ENCODE measurements at places on chromosomes 2 and 18.

DNA sequence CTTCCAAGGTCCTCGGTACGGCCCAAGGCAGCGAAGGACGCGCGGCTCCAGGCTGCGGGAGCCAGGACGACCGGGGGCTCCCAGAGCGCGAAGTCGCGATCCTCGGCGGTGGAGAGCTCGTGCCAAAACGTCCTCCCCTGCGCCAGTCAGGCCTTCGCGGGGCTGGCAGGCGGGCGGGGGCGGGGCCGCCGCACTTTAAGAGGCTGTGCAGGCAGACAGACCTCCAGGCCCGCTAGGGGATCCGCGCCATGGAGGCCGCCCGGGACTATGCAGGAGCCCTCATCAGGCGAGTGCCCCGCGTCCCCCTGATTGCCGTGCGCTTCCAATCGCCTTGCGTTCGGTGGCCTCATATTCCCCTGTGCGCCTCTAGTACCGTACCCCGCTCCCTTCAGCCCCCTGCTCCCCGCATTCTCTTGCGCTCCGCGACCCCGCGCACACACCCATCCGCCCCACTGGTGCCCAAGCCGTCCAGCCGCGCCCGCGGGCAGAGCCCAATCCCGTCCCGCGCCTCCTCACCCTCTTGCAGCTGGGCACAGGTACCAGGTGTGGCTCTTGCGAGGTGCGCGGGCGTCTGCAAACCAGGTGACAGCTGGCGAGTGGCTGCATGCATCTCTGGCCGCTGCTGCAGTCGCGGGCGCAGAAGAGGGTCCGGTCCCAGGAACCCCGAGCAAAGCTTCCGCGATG is at the start of gene CIDEA:
Gene CIDEA, plus strand, starts transcription at position 226 of the 684 bp plus-strand sequence. Its CDS starts 23 bp downstream, at position 249.
- no peak for DNase-seq

- no peak for DNase-seq
Measured at GRCh38 chr2:88808652-88809051, 117.2 kb downstream of the RPIA start.

GRCh38 chr2:99079226-99079625 is 62.3 kb upstream of the C2orf15 start:
- no peak for DNase-seq

GRCh38 chr2:175926272-175926671 is 75.8 kb downstream of the LNPK start:
- DNase-seq = no peak

DNA sequence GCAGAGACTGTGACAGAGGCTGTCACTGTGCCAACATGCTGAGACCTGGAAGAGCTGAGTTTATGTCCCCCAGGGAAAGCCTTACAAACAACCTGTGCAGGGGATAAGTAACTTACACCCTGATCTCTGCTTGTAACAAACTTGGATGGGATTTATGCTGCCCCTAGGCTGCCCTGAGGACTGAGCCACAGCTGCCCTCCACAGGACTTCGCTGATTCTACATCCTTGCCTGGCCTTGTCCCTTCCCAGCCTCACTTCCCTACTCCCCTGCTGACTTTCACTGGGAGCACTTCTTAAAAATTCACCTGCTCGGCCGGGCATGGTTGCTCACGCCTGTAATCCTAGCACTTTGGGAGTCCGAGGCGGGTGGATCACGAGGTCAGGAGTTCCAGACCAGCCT is 45.9 kb upstream of the ASAP2 start:
- DNase-seq = no peak

All from T-helper 17 cell (primary cell).